ENCODE measurements at places on chromosomes 2 and 18.

- no peak for DNase-seq
Observed at GRCh38 chr18:36392979-36393287, 95.4 kb downstream of the FHOD3 start.

DNA sequence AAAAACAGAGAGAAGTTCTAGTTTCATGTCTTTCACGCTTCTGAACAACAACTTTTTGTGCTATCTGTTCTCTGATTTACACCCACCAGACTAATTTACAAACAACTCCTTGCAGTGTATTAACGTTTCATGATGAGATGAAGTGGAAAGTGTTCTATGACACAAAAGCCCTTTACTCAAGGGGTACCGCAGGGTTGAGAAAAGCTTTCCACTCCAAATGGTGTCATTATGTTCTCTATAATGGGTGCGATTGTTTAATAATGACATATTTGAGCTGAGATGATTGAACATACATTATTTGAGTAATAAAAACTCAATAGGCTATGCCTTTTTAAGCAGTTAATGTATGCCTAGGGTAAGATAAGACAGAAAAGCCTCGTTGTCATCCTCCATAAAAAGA, 76.3 kb downstream of the ACTR3 start:
- DNase-seq = no peak

- DNase-seq = no peak
Observed at GRCh38 chr2:42523341-42523740, 29.6 kb upstream of the KCNG3 start.

GRCh38 chr2:227447606-227448005, 24.4 kb upstream of the AGFG1 start:
- no peak for DNase-seq

DNA sequence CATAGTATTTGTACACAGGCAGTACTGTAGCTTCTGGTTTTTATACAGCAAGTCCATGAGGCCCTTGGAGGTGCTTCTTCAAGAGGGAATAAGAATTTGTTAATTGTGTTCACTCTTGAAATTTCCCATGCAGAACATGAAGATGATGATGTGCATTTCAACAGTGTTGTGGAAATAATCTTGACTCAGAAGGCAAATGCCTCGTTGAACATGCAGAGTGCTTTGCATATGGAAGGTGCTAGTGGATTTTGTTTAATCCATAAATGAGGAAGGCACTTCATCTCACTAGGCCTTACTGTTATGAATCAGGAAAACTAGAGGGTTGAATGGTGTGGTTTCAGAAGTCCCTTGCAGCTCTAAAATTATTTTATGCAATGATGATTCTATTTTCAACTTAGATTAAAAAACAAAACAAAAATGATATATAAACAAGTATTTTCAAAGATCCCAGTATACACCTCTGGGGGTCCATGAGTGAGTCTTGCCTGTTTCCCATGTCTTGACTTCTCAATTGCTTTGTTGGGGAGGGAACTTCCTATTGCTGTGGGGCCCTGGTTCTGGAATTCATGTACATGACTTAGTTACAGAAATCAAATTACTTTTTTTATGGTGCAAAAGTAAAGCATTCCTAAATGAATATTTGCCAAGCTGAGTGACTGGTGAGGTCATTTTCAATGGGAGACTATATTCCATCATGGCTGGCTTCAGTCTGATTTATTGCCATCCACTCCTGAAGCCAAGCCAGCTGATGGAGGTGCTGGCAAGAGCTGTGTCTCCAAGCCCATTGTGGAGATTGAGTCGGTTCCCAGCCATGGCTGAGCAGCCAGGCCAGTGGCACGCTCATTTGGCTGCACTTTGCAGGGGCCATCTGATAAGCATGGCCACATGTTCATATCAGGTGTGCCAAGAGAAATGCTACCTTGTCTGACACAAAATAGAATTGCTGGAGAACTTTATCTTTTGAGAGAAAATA, 56.5 kb downstream of the MGAT5 start:
- DNase-seq = no peak
